Stimulated activated CD8-positive, alpha-beta memory T cell treated with anti-CD3 and anti-CD28 coated beads, Interleukin-15, amount 100 ng/mL, for 1 hour (primary cell): ENCODE measurements at places on chromosomes 5 and 9.

DNA sequence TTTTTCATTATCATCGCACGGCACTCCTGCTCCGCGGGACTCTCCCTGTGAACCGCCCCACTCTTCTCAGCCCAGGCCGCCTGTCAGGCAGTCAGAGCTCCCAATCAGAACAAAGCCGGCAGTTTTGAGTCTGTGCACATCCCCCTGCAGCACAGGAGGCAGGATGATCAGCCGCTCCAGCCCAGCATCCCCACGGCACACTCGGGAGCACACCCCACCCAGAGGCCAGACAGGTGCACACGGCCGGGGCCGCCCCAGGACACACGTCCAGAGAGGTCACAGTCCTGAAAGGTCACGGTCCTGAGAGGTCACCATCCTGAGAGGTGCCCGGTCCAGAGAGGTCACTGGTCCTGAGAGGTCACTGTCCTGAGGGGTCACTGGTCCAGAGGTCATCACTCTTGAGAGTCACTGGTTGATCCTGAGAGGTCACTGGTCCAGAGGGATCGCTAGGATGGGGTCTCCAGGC lies 8.4 kb downstream of the TPPP start:
- no peak for DNase-seq

DNA sequence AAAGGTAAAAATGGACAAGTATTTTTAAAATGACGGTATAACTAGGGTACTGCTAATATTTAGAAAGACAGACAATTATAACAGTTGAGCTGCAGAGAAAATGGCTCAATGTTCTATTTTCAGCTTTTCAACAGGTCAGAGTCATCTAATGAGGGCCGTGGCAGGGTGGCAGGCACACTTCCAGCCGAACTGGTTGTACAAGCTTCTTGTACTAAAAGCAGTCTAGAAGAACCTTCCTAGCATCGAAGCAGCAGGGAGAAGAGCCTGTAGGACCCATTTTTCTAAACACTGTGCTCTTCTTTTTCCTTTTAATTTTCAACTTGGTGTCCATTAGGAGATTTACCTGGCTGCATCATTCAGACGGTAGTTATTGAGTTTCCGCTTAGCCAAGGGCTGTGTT lies 85.6 kb downstream of the SLC28A3 start:
- DNase-seq = no peak

GRCh38 chr5:132812781-132813598 lies at the start of gene SOWAHA:
Gene SOWAHA, plus strand, starts transcription at chr5:132813302. Its CDS starts 320 bp downstream, at chr5:132813622.
- no peak for DNase-seq

GRCh38 chr9:77807281-77807683 lies 159.2 kb upstream of the GNA14 start:
- DNase-seq = no peak

- no peak for DNase-seq
Measured at GRCh38 chr9:28004900-28005299, 431.6 kb upstream of the C9orf72 start.

- no peak for DNase-seq
Measured at GRCh38 chr9:90287567-90288274, 354.9 kb downstream of the DIRAS2 start.

GRCh38 chr9:132641216-132641615 lies 28.6 kb downstream of the DDX31 start:
- no peak for DNase-seq

- no peak for DNase-seq
Measured at GRCh38 chr5:39863926-39864552, 439.3 kb upstream of the DAB2 start.

DNA sequence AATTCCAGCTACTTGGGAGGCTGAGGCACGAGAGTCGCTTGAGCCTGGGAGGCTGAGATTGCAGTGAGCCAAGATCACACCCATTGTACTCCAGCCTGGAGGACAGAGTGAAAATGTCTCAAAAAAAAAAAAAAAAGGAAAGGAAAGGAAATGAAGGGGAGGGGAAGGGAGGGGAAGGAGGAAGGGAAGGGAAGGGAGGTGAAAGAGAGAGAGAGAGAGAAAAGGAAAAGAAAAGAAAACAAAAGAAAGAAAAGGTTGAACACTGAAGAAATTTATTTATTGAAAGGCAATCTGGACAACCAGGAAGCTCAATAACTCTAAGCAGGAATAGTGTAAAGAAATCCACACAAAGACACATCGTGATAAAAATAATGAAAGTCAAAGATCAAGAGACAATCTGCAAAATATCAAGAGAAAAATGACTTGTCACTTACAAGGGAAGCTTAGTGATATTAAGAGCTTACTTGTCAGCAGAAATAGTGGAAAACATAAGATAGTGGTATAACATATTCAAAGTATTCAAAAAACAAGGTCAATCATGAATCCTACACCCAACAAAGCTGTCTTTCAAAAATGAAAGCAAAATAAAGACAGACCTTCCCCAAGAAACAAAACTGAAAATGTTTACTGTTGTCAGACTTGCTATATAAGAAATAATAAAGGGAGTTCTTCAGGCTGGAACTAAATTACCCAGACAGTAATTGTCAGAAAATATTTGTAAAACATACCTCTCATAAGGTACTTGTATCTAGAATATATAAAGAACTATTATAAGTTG lies 10.9 kb upstream of the RIMOC1 start:
- DNase-seq = no peak

DNA sequence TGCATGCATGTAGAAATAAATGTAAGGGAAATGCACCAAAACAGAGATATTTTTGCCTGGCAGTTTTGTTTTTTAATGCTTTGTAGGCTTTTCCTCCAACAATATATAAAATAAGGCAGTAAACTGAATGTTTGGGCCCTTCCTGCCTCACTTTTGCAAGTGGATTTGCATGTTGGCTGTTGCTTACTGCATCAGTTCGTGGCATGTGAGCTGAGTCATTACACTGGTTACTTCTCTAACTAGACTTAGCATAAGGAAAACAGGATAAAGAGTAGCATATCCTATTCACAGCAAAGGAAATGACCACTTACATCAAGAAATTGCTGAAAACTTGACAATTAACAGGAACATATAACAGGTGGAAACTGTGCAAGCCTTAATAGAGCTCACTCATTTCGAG lies 113.4 kb downstream of the TLE1 start:
- no peak for DNase-seq

DNA sequence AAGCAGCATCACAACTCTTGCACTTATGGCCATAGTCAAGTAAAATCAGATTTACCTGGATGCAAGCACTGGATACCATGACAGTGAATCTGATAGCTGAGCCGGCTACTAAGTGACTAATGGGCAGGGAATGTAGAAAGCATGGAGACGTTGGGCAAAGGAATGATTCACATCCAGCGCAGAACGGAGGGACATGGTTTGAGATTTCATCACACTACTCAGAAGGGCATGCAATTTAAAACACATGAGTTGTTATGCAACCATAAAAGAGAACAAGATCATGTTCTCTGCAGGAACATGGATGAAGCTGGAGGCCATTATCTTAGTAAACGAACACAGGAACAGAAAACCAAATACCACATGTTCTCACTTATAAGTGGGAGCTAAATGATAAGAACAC lies 169.1 kb upstream of the PIK3R1 start:
- no peak for DNase-seq
